ENCODE measurements at places on chromosomes 1 and 21. TPM values are rescaled to one million over a fixed set of nuclear protein-coding genes. Genes with fewer than 3 reads are reported as not detected.

GRCh38 chr1:55477953-55478352 is 262.8 kb upstream of the USP24 start:
- no peaks in the 10 kb centered on the region for H3K27me3 ChIP-seq
- peaks cover 21% of the 10 kb centered on the region for H3K4me1 ChIP-seq
- no peaks in the 10 kb centered on the region for H3K36me3 ChIP-seq
- no peak overlapping the region for H3K4me3 ChIP-seq
- no peak overlapping the region for H3K27ac ChIP-seq
- DNase-seq: no peak

GRCh38 chr1:7703321-7704213 is 67.5 kb upstream of the VAMP3 start:
- H3K36me3 ChIP-seq: no peaks in the 10 kb centered on the region
- peaks cover 62% of the 10 kb centered on the region for H3K27me3 ChIP-seq
- no peak overlapping the region for H3K4me3 ChIP-seq
- peaks cover 3% of the 10 kb centered on the region for H3K4me1 ChIP-seq
- no peak overlapping the region for H3K27ac ChIP-seq

Gene PHLDA3
- 349 TPM for total RNA-seq

GRCh38 chr1:150002217-150002616 is 8.3 kb downstream of the OTUD7B start:
- H3K27me3 ChIP-seq: no peaks in the 10 kb centered on the region
- peaks cover 22% of the 10 kb centered on the region for H3K4me1 ChIP-seq
- no peak overlapping the region for H3K4me3 ChIP-seq
- DNase-seq: no peak

Gene LINGO4
- not detected for total RNA-seq

- no peak overlapping the region for H3K27ac ChIP-seq
- H3K4me3 ChIP-seq: no peak overlapping the region
- no peak for DNase-seq
Measured at GRCh38 chr1:55184859-55185258, 30.3 kb downstream of the USP24 start.

DNA sequence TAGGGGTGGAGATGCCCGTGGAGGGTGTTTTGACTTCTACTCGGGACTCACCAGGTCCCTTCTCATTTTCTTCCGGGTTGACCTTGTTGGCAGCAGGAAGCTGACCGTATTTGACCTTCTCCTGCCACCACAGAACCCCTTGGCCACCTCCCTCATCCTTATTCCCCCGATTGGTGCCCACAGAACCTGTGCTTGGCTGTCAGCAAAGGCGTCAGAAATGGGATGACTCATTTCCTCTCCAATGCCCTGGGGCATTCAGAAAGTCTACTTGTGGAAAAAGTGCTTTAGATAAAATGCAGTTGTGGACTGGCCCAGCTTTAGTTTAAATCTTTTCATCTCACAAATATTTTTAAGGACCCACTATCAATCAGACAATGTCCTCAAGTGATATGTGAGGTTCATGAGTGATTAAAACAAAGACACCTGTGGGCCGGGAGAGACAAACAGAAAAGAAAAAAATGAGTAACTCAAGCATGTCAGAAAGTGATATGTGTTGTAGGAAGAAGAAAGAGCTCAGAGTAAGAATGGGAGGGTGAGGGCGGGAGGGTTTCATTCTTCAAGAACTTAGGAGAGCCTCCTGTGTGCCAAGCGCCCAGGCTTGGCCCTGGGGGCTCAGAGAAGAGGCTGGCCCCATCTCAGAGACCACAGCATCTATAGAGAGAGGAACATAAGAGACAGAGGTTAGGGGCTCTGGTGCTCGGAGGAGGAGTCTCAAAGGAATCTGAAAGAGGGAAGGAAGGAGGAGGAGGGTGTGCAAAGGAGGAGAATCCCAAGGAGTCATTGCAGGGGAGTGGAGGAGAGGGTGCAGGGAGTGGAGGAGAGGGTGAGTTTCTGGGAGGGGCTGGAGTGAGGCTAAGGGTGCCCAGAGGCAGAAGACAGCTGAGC is 221.6 kb upstream of the VAMP3 start:
- H3K4me3 ChIP-seq: no peak overlapping the region
- peak; percentile 74 for DNase-seq
- peaks cover 20% of the 10 kb centered on the region for H3K27me3 ChIP-seq
- H3K27ac ChIP-seq: peak overlapping the region; percentile 24

Data from PC-3 (cell line).